ENCODE measurements at places on chromosomes 3 and 15. TPM values are rescaled to one million over a fixed set of nuclear protein-coding genes. Genes with fewer than 3 reads are reported as not detected.

- no peak for DNase-seq
- H3K4me3 ChIP-seq: no peak overlapping the region
- no peak overlapping the region for H3K27ac ChIP-seq
- H3K36me3 ChIP-seq: no peaks in the 10 kb centered on the region
- no peaks in the 10 kb centered on the region for H3K27me3 ChIP-seq
These were observed 16.1 kb upstream of the CTXND1 start for GRCh38 chr15:80268101-80268500.

GRCh38 chr3:9301798-9302197 lies 52.4 kb upstream of the SRGAP3 start:
- no peaks in the 10 kb centered on the region for H3K36me3 ChIP-seq
- H3K27ac ChIP-seq: no peak overlapping the region
- H3K4me3 ChIP-seq: no peak overlapping the region
- H3K4me1 ChIP-seq: peaks cover 5% of the 10 kb centered on the region
- H3K27me3 ChIP-seq: no peaks in the 10 kb centered on the region

GRCh38 chr15:55829826-55830225 lies 86.9 kb upstream of the PRTG start:
- H3K27me3 ChIP-seq: no peaks in the 10 kb centered on the region
- H3K27ac ChIP-seq: no peak overlapping the region
- H3K4me3 ChIP-seq: no peak overlapping the region
- H3K4me1 ChIP-seq: no peaks in the 10 kb centered on the region
- no peaks in the 10 kb centered on the region for H3K36me3 ChIP-seq
- no peak for DNase-seq

- H3K4me1 ChIP-seq: no peaks in the 10 kb centered on the region
- no peaks in the 10 kb centered on the region for H3K27me3 ChIP-seq
- H3K4me3 ChIP-seq: no peak overlapping the region
- no peak overlapping the region for H3K27ac ChIP-seq
- H3K36me3 ChIP-seq: no peaks in the 10 kb centered on the region
- DNase-seq: no peak
These were observed 75.5 kb downstream of the ZBTB20 start for GRCh38 chr3:115071601-115072000.

- no peak overlapping the region for H3K27ac ChIP-seq
These were observed 55.9 kb upstream of the KLF13 start for GRCh38 chr15:31270767-31271166.

Gene CLRN1
- total RNA-seq: not detected

Gene SPATA12
- not detected for total RNA-seq

Gene GOLGA6L10
- total RNA-seq: 3.6 TPM
